Cerebellum (tissue), 4 donors: ENCODE measurements at places on chromosomes 6 and 20. TPM values are rescaled to one million over a fixed set of nuclear protein-coding genes. Genes with fewer than 3 reads are reported as not detected.

GMNN gene
- total RNA-seq, result 14.6 TPM

LSM14B gene
- 65.1 TPM for total RNA-seq

FAM209A gene
- total RNA-seq, result not detected

PSORS1C2 gene
- total RNA-seq, result not detected

C6orf163 gene
- total RNA-seq, result 12.3 TPM

TPX2 gene
- total RNA-seq, result 15.4 TPM

HM13 gene
- 43.7 TPM for total RNA-seq

CCN6 gene
- total RNA-seq, result not detected

RSPH9 gene
- total RNA-seq, result 3.4 TPM

SYTL3 gene
- total RNA-seq, result 2.4 TPM

MCCD1 gene
- total RNA-seq, result not detected

BANF2 gene
- not detected for total RNA-seq

ISM1 gene
- total RNA-seq, result 0.54 TPM

CPXM1 gene
- 19.9 TPM for total RNA-seq

TSBP1 gene
- not detected for total RNA-seq

CLVS2 gene
- 35.0 TPM for total RNA-seq

FAM209B gene
- total RNA-seq, result not detected

LRRC73 gene
- 1.8 TPM for total RNA-seq

NMBR gene
- 2.5 TPM for total RNA-seq

ASCC3 gene
- total RNA-seq, result 41.6 TPM

LHFPL5 gene
- 1.00 TPM for total RNA-seq

MYLK4 gene
- 0.45 TPM for total RNA-seq

PHF20 gene
- total RNA-seq, result 41.8 TPM

C6orf58 gene
- not detected for total RNA-seq

TRMT11 gene
- 33.8 TPM for total RNA-seq

ADGRF4 gene
- total RNA-seq, result 0.18 TPM

ZKSCAN4 gene
- 6.7 TPM for total RNA-seq

MUCL3 gene
- total RNA-seq, result not detected

SYNDIG1 gene
- total RNA-seq, result 12.4 TPM

RBM12 gene
- 79.5 TPM for total RNA-seq

PHACTR1 gene
- total RNA-seq, result 35.8 TPM

FABP7 gene
- total RNA-seq, result 266 TPM

TNNC2 gene
- 0.45 TPM for total RNA-seq

GABRR1 gene
- total RNA-seq, result 0.09 TPM

BMP2 gene
- 11.4 TPM for total RNA-seq

HMGN4 gene
- total RNA-seq, result 35.7 TPM

SPEF1 gene
- total RNA-seq, result 1.00 TPM

BTN1A1 gene
- total RNA-seq, result not detected

IMPG1 gene
- 0.36 TPM for total RNA-seq

SEMG1 gene
- total RNA-seq, result not detected

FAM217A gene
- not detected for total RNA-seq

ANGPT4 gene
- 0.09 TPM for total RNA-seq

SLC22A2 gene
- 0.36 TPM for total RNA-seq

HFE gene
- total RNA-seq, result 1.5 TPM

CCN5 gene
- total RNA-seq, result not detected

HLA-DMB gene
- 1.5 TPM for total RNA-seq

CCM2L gene
- 4.8 TPM for total RNA-seq

C6orf47 gene
- 11.4 TPM for total RNA-seq

OR12D3 gene
- not detected for total RNA-seq

PBOV1 gene
- total RNA-seq, result not detected

HCRTR2 gene
- 10.2 TPM for total RNA-seq

FOXC1 gene
- 8.9 TPM for total RNA-seq

ROS1 gene
- not detected for total RNA-seq

HLA-DPA1 gene
- total RNA-seq, result 1.9 TPM

MYCT1 gene
- total RNA-seq, result 3.1 TPM
